Activated B cell treated with CpG ODN at 0.5 μM for 24 hours (primary cell): ENCODE measurements at places on chromosomes 2 and 18. TPM values are rescaled to one million over a fixed set of nuclear protein-coding genes. Genes with fewer than 3 reads are reported as not detected.

- no peak for DNase-seq
Observed at GRCh38 chr2:232537499-232537898, 2.0 kb upstream of the CHRNG start.

- DNase-seq: no peak
Observed at GRCh38 chr2:227115761-227116160, 48.2 kb downstream of the COL4A4 start.

DNA sequence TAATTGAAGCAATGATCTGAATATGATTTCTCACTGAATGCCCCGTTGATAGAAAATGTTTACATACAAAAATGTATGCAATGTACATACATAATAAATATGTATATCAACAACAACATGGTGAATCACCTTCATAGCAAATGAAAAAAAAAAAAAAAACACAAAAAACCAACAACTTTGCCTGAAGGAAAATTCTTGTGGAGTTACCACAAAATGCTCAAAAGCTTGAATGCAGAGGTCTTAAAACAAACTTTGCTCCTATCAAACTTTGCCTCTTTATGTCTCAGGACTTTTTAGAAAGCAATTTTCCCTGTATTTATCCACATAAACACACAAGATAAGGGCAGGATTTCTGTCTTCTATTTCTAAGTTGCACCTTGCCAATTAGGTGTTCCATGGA is 92.9 kb upstream of the SIX2 start:
- DNase-seq: no peak

DNA sequence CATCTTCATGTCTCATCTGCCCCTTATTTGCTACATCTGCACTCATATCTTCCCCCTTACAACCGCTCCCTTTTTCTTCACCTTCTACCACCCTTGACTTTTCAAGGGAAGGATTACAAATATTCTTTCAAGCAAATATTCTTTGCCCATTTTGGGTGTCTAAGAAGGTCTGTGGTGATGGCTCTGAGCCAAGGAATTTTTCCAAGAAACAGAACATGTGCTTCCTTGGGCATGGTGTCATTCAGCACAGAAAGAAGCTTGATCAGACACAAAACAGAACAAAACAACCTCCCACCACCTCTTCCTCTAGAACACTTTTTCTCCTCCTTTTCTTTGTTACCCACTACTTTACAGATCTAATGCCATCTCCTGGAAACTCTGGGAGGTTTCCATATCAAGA is 313.7 kb downstream of the SATB2 start:
- no peak for DNase-seq

GRCh38 chr2:171173087-171173486 is 12.4 kb upstream of the TLK1 start:
- DNase-seq: no peak

Gene AOX1
- 0.24 TPM in 1 of 2 replicates, not detected in the other for total RNA-seq

Gene ARHGAP15
- total RNA-seq: 101 and 112 TPM in 2 replicates
